ENCODE measurements at places on chromosomes 3 and 15.

GRCh38 chr3:191381303-191381702, 51.0 kb upstream of the UTS2B start:
- no peak for DNase-seq

GRCh38 chr15:32688151-32688639, 29.6 kb upstream of the GREM1 start:
- peak; percentile 57 for DNase-seq

DNA sequence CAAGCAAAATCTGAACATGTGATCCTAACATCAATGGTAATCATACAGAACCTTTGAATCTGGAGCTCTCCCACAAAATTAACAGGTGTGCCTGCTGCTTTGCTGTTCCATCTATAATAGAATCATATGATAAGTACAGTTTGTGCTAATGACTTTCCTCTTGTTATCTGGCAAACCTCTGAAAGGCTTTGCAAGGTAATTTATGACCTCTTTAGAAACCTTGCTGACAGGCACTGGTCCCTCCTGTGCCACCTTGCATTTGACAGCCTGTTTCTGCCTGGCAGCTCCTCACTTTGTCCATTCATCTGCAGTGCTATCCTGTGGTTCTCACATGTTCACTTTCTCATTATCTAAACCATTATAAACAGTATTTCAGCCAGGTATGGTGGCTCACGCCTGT, 10.2 kb upstream of the HTR3C start:
- no peak for DNase-seq

DNA sequence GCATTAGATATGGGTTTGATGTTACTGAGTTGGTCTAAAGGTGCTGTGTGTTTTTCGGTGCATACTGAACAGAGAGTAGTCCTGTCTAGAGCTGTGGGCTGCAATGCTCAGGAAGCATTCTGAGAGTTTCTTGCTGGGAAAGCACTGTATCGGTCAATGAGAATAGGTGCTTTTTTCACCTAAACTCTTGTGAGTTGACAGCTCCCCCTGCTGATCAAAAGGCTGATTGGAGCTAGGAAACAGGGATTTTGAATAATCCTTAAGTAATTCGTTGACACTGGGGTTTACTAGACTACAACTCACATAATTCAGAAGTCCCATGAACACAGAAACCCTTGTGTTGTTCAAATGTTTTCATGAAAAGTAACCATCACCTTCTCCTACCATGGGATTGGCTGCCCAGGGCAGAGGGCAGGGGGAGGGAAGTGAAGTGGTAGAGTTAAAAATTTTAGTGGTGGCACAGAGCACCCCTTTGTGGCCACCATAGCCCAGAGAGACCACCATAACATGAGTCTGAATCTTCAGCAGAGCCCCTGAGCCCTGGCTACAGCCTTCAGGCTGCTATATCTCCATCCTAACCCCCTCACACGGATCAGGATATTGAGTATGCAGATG, 13.0 kb upstream of the MANF start:
- DNase-seq: peak; percentile 74

DNA sequence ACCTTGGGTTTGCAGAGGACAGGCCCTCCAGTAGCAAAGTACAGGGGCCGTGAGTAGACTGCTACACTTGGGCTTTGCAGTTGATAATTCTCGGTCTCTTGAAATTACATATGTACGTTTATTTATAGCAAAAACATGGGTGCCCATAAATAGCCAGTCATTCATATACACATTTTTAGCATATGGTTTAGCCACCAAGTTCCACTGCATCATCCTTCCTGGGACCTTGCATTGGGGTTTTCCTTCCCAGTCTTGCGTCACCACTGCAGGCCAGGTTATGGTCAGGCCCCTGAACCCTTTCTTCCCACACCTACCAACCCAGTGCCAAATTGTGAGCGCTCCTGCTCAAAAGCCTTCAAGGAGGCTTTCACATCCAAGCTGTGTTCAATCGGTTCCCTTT, 12.7 kb downstream of the KLHL25 start:
- DNase-seq: no peak

- no peak for DNase-seq
Measured at GRCh38 chr15:73927003-73927475, 777 bp downstream of the LOXL1 start.

- no peak for DNase-seq
Measured at GRCh38 chr3:138440121-138440521, 5.7 kb downstream of the ESYT3 start.

- no peak for DNase-seq
Measured at GRCh38 chr3:182696916-182697315, 96.4 kb upstream of the ATP11B start.

DNA sequence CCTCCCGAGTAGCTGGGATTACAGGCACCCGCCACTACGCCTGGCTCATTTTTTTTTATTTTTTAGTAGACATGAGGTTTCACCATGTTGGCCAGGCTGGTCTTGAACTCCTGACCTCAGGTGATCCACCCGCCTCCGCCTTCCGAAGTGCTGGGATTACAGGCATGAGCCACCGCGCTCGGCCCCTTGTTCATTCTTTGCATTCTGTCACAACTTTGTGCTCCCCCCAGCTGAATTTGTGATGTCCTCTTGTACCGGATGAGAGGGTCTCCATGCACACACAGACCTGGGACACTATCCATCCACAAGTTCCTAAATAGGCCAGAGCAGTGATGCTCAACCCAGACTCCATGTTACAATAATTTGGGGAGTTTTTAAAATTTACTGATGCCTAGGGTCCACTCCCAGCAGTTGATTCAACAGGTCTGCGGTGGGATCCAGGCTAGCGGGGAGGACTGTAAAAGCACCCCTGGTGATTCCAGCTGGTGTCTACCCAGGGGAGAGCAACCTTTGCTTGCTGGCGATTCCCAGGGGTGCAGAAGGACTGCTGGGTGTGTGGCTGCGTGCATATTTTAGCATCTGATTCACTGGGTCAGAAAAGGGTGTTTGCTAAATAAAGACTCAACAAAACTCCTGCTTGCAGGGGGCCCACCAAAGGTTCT, 1.0 kb downstream of the RASSF1 start:
- DNase-seq: peak; percentile 38

- no peak for DNase-seq
Measured at GRCh38 chr3:119748991-119749390, 32.9 kb upstream of the NR1I2 start.

GRCh38 chr3:39269528-39269927, 10.3 kb downstream of the CX3CR1 start:
- DNase-seq: no peak

GRCh38 chr15:40936709-40937666, 7.8 kb downstream of the DLL4 start:
- DNase-seq: peak; percentile 87
